ENCODE measurements at places on chromosomes 5 and 9.
A peak's percentile ranks its signal among the peaks of the same experiment; 100 is the strongest.

- DNase-seq: no peak
- H3K27ac ChIP-seq: no peak overlapping the region
- peaks cover 3% of the 10 kb centered on the region for H3K4me1 ChIP-seq
Measured at GRCh38 chr5:8848997-8849594, 696.8 kb downstream of the SEMA5A start.

- no peak overlapping the region for H3K4me3 ChIP-seq
- H3K27ac ChIP-seq: no peak overlapping the region
- DNase-seq: no peak
- H3K36me3 ChIP-seq: no peaks in the 10 kb centered on the region
- H3K27me3 ChIP-seq: no peaks in the 10 kb centered on the region
Measured at GRCh38 chr9:6968271-6968670, 210.5 kb downstream of the KDM4C start.

DNA sequence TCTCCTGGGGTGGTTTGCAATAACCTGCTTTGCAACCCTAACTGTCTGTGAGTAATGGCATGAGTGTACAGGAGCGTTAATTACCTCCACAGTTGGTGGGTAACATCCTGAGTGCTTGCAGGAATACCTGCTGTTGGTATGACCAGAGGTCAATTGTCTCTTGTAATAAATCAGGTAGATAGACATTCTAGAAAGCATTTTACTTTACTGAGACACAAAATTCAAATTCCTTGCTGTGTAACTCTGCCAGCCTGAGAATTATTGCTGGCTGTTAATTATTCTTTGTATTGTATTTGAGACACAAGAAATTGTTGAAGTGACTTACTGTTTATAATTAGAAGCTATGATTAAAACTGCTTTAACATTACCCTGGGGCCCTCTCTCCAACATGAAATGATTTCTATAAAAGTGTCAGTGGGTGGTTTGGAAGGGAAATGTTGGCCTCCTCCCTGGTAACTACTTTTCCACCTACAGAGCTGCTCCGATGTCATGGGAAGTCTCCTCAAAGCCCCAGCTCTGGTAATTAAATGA lies 150.8 kb upstream of the ADCY2 start:
- DNase-seq: no peak
- no peaks in the 10 kb centered on the region for H3K36me3 ChIP-seq
- H3K27me3 ChIP-seq: no peaks in the 10 kb centered on the region
- no peaks in the 10 kb centered on the region for H3K4me1 ChIP-seq

DNA sequence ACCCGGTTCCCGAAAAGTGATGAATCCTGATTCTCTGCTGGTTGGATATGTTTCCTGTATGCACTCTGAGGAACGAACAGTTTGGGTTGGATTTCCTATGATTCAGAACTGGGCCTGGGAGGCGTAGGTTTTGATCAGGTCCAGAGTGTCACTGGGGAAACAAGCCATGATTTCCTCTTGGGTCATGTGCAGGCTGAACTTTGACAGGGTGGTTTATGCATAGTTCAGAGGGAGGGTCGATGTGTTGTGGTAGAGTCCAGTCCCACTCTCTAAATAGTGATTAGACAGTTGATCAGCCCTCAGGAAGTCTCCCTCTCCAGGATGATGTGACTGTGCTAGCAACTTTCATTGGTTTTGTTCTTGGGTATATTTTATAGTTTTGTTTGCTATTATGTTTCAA lies 17.4 kb downstream of the ATG10 start:
- no peaks in the 10 kb centered on the region for H3K4me1 ChIP-seq
- no peak for DNase-seq
- H3K27ac ChIP-seq: 0 out of 2 replicates have a peak overlapping the region, but pooled peaks have one; percentile 32
- H3K27me3 ChIP-seq: no peaks in the 10 kb centered on the region

GRCh38 chr9:137497921-137498719 lies 39.0 kb upstream of the NSMF start:
- H3K4me1 ChIP-seq: no peaks in the 10 kb centered on the region
- no peak for DNase-seq
- H3K27me3 ChIP-seq: no peaks in the 10 kb centered on the region
- H3K36me3 ChIP-seq: no peaks in the 10 kb centered on the region
- no peak overlapping the region for H3K4me3 ChIP-seq
- no peak overlapping the region for H3K27ac ChIP-seq

GRCh38 chr5:155867522-155868088 lies 459.4 kb upstream of the SGCD start:
- no peak for DNase-seq
- no peak overlapping the region for H3K4me3 ChIP-seq

- DNase-seq: no peak
- no peaks in the 10 kb centered on the region for H3K27me3 ChIP-seq
- no peaks in the 10 kb centered on the region for H3K36me3 ChIP-seq
- H3K4me1 ChIP-seq: no peaks in the 10 kb centered on the region
- H3K27ac ChIP-seq: no peak overlapping the region
Measured at GRCh38 chr9:87795178-87795577, 69.3 kb downstream of the CTSL start.

- H3K4me3 ChIP-seq: peak overlapping the region; percentile 76
- H3K27ac ChIP-seq: peak overlapping the region; percentile 23
- peak; percentile 62 for DNase-seq
- H3K27me3 ChIP-seq: peaks cover 41% of the 10 kb centered on the region
- peaks cover 28% of the 10 kb centered on the region for H3K4me1 ChIP-seq
Measured at GRCh38 chr5:127031147-127031862, 947 bp upstream of the MARCHF3 start.

DNA sequence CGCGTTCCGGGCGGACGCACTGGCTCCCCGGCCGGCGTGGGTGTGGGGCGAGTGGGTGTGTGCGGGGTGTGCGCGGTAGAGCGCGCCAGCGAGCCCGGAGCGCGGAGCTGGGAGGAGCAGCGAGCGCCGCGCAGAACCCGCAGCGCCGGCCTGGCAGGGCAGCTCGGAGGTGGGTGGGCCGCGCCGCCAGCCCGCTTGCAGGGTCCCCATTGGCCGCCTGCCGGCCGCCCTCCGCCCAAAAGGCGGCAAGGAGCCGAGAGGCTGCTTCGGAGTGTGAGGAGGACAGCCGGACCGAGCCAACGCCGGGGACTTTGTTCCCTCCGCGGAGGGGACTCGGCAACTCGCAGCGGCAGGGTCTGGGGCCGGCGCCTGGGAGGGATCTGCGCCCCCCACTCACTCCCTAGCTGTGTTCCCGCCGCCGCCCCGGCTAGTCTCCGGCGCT lies at the start of gene DAPK1:
TSS of gene DAPK1 (plus strand) at position 264 of the 442 bp plus-strand sequence. CDS start 1,211 bp downstream, outside the sequence.
- peaks cover 12% of the 10 kb centered on the region for H3K27me3 ChIP-seq
- DNase-seq: peak; percentile 87
- peaks cover 24% of the 10 kb centered on the region for H3K4me1 ChIP-seq
- peak within 1 kb of the TSS; percentile 91 for H3K4me3 ChIP-seq
- no peaks in the 10 kb centered on the region for H3K36me3 ChIP-seq
- H3K27ac ChIP-seq: peak within 1 kb of the TSS; percentile 57

GRCh38 chr9:8616414-8616813 lies 816.8 kb upstream of the DMAC1 start:
- no peaks in the 10 kb centered on the region for H3K36me3 ChIP-seq
- H3K27me3 ChIP-seq: no peaks in the 10 kb centered on the region
- peaks cover 39% of the 10 kb centered on the region for H3K4me1 ChIP-seq
- no peak overlapping the region for H3K27ac ChIP-seq
- DNase-seq: no peak

DNA sequence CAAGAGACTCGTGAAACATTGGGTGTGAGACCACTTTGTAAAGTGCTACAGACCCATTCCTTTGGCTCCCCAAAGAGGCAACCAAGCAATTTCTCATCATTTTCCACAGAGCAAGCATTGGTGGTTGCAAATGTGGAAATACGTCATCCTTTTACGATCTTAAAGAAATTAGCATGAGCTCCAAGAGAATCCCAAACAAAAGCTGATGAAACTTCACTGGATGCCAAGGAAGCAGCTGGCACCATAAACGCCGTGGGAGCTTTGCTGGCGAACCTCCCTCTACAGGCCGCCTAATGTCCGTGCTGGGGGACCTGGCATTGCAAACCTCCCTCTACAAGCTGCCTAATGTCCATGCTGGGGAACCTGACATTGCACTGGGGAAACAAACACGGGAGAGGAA lies 432.4 kb downstream of the ACTL7B start:
- no peak for DNase-seq
- H3K27me3 ChIP-seq: no peaks in the 10 kb centered on the region
- H3K4me1 ChIP-seq: no peaks in the 10 kb centered on the region
- no peak overlapping the region for H3K27ac ChIP-seq
- H3K36me3 ChIP-seq: no peaks in the 10 kb centered on the region
- H3K4me3 ChIP-seq: no peak overlapping the region

GRCh38 chr9:76904661-76905457 lies 1.1 kb downstream of the PRUNE2 start:
- peaks cover 38% of the 10 kb centered on the region for H3K4me1 ChIP-seq
- peaks cover 31% of the 10 kb centered on the region for H3K27me3 ChIP-seq
- peak overlapping the region; percentile 97 for H3K4me3 ChIP-seq

DNA sequence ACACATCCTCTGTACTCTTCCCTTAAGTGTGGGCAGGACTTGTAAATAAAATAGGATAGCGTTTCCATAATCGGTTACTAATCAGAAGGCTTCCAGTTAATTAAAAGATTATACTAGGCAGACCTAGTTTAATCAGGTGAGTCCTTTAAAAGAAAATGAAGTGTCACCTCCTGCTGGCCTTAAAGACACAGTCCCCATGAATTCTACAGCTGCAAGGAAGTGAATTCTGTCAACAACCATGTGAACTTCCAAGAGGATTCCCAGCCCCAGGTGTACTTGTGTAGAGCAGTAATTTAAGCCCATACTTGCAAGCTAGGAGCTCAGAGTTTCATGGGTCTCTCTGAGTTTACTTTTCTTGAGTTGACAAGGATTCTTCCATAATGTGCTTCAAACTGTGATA lies 918.3 kb downstream of the DTWD2 start:
- no peak overlapping the region for H3K27ac ChIP-seq
- no peak overlapping the region for H3K4me3 ChIP-seq
- no peaks in the 10 kb centered on the region for H3K36me3 ChIP-seq
- H3K4me1 ChIP-seq: no peaks in the 10 kb centered on the region
- DNase-seq: peak; percentile 42

- DNase-seq: no peak
- no peak overlapping the region for H3K4me3 ChIP-seq
- no peaks in the 10 kb centered on the region for H3K27me3 ChIP-seq
- peaks cover 4% of the 10 kb centered on the region for H3K4me1 ChIP-seq
- H3K36me3 ChIP-seq: no peaks in the 10 kb centered on the region
Measured at GRCh38 chr9:91248707-91249106, 113.0 kb downstream of the AUH start.

DNA sequence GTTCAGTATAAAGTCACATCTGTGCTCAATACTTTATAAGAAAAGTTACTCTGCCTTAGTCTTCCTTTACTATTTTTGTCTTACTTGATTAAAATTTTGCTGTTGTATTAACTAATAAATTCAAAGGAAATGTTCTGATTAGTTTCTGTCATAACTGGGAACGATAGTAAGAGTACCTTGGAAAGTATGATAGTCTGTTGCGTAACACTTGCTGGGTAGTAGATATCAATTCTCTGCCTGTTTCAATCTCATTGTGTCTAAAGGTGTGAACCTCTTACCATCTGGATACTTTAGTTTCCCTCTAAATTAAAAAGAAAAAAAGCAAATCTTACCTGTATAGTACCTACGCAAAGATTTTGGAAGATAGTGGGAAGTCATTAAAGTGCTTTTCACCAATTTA lies 48.5 kb downstream of the COMMD10 start:
- H3K4me3 ChIP-seq: no peak overlapping the region
- DNase-seq: no peak
- no peaks in the 10 kb centered on the region for H3K27me3 ChIP-seq
- H3K27ac ChIP-seq: no peak overlapping the region

DNA sequence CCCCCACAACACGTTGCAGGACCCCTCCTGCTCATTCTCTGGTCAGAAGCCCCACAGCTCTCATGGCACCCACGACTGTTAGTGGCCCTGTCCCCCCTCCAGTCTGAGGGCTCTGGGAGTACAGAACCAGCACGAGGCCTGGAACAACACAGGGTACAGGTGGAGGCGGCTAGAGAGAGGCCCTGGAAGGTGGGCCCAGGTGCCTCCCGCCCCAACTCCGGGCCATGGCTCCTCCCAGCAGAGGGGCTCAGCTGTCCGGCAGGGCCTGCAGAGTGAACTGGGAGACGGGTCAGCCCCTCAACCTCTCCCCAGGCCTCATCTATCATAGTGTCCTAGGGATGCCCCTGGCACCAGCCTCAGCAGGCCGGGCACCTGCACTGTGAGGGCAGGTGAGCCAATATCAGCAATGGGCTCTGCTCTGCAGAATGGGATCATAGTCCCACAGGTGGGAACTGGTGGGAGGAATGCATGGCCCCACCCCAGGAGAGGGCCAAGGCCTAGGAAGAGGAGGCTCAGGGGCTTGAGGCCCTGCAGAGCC lies 58.6 kb downstream of the BARX1 start:
- no peaks in the 10 kb centered on the region for H3K36me3 ChIP-seq
- DNase-seq: no peak
- H3K27ac ChIP-seq: no peak overlapping the region
- H3K4me1 ChIP-seq: no peaks in the 10 kb centered on the region
- H3K27me3 ChIP-seq: no peaks in the 10 kb centered on the region
- H3K4me3 ChIP-seq: no peak overlapping the region

GRCh38 chr5:74109344-74109743 lies 483.3 kb downstream of the ARHGEF28 start:
- H3K27me3 ChIP-seq: no peaks in the 10 kb centered on the region
- DNase-seq: peak; percentile 66
- no peak overlapping the region for H3K4me3 ChIP-seq
- no peak overlapping the region for H3K27ac ChIP-seq
- H3K4me1 ChIP-seq: no peaks in the 10 kb centered on the region

DNA sequence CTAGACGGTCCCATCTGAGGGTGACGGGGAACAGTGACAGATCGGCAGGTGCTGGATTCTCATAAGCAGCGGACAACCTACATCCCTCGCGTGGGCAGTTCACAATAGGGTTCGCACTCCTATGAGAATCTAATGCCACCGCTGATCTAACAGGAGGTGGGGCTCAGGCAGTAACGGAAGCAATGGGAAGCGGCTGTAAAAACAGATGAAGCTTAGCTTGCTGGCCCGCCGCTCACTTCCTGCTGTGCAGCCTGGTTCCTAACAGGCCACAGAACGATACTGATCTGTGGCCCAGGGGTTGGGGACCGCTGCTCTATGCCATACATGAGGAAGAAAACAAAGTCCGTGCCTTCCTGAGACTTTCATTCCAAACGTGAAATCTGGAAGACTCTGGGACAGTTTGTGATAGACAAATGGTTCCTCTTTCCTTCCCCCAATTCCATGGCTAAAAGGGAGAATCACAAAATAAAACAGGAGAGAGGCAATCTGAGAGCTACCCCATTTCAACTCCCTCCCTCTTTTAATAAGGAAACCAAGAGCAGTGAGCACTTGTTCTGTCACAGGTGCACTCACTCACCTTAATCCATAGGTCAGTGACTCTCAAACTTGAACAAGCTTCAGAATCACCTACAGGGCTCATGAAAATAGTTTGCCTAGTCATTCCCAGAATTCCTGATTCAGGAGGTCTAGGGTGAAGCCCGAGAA lies 12.1 kb downstream of the PDCL start:
- H3K4me3 ChIP-seq: no peak overlapping the region
- H3K27ac ChIP-seq: no peak overlapping the region
- no peaks in the 10 kb centered on the region for H3K27me3 ChIP-seq
- peaks cover 11% of the 10 kb centered on the region for H3K36me3 ChIP-seq
- no peak for DNase-seq
